ENCODE measurements at places on chromosomes 2 and 18.

DNA sequence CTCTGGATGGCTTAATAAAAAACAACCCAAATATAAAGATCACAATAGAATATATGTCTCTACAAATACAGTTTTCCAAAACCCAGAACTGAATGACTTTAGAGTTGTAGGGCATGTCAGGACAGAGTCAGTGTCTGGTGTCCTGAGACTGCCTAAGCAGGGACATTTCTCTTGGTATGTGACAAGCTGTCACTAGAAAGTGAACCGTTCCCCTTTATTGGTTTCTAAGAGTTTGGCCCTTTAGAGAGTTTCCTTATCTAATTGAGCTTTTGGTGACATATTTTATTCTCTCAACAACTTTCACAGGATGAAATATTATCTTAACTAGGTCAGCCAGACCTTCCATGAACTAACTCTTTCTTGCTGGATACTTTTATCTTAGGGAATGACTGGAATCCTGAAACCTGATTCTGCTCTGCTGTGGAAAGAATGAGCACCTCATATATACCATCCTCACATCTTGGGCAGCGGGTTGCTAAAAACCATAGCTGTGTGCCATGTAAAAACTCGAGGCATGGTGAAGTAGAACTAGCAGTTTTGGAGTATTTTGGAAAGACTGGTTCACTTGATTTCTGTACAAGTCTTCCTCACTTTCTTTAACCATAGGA, 54.8 kb downstream of the CAVIN2 start:
- DNase-seq: no peak

GRCh38 chr2:126765395-126765794, 109.4 kb downstream of the GYPC start:
- DNase-seq: no peak

DNA sequence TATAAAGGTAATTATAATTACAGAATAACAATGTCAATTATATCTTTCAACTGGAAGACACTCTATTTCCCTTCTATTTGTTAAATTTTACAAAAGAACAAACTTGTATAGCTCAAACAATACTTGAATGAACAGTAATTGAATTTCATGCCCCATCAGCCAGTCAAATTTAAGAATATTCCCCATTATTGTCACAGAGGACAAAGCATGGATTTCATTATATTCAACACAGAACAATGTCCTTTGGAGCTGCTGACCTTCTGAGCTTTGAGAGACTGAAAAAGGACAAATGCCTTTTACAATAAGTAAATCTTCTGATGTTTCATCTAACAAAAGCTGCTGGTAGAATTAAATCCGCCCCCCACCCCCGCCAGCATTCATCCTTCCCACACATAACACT, 187.5 kb upstream of the MC4R start:
- DNase-seq: no peak

GRCh38 chr2:240960309-240960970, 38.0 kb upstream of the SNED1 start:
- DNase-seq: no peak

- DNase-seq: no peak
Observed at GRCh38 chr2:51997571-51997970, 965.6 kb upstream of the NRXN1 start.

DNA sequence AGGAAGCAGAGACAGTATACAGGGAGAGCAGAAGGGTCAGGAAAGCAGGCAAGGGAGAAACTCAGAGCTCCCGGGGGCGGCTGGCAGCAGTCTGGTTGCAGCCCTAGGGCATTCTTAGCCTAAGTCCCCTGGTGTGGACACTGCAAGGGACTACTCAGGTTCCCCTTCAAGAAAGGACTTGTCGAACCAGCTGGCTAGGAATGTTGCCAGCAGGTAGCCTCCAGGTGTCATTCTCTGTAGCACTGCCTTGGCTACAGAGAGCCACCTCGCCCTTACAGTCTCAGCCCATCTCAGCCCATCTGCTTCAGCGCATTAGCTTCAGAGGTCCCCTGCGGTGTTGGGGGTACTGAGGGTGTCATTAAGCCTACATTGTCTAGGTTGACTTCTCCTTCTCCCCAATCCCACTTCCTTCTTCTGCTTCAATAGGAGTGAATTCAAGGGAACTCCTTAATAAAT, 11.3 kb upstream of the TMSB10 start:
- DNase-seq: no peak

DNA sequence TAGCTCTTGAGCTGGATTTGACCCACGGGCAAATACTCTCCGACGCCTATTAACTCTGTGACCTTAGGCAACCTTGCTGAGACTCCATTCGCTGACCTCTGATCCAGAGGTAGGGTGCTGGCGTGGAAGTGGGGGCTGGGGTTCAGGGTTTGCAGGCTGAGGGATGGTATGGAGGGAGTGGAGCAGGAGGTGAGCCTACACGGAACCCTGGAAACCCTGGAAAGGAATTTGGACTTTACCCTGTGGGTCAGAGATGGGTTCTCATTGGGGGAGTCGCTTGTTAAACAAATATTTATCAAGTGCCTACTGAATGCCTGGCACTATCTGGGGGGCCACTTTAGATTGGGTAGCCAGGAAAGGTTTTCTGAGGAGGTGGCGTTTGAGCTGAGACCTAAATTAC, 58.2 kb upstream of the FZD7 start:
- no peak for DNase-seq

- DNase-seq: no peak
Observed at GRCh38 chr2:178315488-178315948, 121.2 kb downstream of the OSBPL6 start.

DNA sequence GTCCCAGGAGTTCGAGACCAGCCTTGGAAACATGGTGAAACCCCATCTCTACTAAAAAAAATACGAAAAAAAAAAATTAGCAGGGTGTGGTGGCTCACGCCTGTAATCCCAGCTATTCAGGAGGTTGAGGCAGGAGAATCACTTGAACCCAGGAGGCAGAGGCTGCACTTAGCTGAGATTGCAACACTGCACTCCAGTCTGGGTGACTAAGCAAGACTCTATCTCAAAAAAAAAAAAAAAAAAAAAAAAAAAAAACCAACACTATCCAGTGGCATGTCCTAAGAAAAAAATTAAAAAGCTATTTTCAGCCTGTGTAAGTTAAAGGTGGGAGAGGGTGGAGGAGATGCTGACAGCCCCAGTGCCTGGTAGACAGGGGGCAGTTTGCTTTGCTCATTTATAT, 32.2 kb upstream of the REL start:
- DNase-seq: no peak

DNA sequence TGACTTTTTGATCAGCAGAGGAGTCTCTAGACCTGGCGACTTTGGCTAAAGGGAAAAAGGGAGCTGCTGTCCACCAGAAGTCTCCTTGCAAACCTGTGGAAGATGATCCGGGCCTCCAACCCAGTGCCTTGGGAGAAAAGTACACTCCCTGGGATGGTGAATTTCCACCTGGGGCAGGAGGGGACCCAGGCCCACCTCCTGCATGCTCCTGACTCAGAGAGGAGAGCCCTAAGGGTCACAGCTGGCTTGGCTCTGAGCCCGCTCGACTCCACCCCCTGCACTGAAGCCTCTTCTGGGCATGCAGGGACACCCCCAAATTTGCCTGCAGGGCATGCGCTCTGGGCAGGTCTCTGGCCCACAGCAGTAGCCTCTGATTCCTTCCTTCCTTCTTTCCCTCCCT, 66.5 kb downstream of the PDCL3 start:
- no peak for DNase-seq

DNA sequence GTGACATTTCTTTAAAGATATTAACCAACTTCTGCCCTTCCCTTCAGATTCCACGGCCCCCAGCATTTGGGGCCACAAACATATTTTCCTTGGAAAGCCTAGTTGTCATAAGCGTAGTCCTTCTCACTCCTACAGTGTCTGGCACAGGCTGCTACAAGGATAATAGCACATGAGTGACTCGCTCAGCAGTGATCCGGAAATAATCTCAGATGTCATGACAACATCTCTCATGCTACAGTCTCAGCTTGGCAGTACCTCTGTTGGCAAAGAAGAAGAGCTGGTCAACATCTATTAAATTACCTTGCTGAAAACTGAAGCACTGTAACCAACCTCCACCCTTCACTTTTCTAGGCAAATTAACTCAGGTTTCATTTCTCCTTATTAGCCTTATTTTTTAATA, 351.7 kb downstream of the RAD51AP2 start:
- peak; percentile 12 for DNase-seq

DNA sequence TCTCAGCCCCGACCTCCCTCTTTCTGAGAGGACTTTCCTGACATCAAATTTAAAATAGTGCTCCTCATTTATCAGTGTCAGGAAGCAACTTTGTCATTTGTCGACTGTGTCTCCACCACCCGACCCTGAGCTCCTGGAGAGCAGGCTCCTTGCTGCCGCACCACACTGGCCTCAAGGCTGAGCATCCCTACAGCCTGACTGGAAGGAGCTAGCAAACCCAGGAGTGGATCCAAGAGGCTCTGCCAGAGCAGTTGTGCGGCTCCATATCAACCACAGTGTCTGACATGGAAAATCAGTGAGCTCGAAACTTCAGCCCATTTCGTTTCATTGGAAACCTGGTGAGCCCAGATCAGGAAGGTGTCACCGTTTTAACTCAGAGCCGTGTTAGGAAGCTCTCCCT, 125.2 kb downstream of the PTGR3 start:
- DNase-seq: no peak

DNA sequence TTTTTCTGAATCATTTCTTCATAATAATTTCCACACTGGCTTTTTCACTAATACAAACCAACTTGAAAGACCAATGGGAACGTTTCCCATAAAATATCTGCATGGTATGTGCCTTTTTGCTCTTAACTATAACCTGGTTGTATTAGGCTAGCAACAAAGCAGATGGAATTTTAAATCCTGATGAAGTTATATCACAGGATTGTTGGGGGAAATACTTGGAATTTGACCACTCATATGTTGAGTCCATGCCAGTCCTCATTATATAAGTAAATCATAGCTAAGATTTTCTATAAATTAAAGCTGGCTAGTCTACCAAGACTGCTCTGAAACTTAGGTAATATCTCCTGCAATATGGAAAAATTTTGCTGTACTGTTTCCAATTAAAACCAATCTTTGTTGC, 99.5 kb downstream of the TANC1 start:
- no peak for DNase-seq

DNA sequence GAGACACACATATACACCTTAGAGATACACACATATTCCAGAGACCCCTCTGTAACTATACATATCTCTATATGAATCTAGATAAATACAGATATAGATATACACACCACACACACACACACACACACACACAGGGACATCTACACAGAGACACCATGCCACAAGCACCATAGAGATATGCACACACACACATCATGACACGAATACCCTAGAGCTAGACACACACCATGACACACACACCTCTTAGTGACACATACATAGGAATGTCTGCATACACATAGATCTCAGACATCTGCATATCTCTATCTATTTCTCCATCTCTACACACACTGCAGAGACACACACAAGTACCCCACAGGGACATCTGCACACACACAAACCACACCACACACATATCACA, 270.0 kb downstream of the CYRIA start:
- no peak for DNase-seq

- no peak for DNase-seq
Observed at GRCh38 chr18:32104516-32104915, 12.8 kb downstream of the RNF138 start.

GRCh38 chr18:32553174-32553573, 82.5 kb upstream of the GAREM1 start:
- no peak for DNase-seq

- DNase-seq: peak; percentile 40
Observed at GRCh38 chr2:96320728-96321622, 4.1 kb upstream of the ITPRIPL1 start.

Measured in germinal center (tissue), 1 donor.